Cardiac fibroblast (primary cell): ENCODE measurements at places on chromosomes 1 and 21.

GRCh38 chr1:174789399-174789798 lies 210.3 kb upstream of the CACYBP start:
- peak; percentile 88 for DNase-seq

DNA sequence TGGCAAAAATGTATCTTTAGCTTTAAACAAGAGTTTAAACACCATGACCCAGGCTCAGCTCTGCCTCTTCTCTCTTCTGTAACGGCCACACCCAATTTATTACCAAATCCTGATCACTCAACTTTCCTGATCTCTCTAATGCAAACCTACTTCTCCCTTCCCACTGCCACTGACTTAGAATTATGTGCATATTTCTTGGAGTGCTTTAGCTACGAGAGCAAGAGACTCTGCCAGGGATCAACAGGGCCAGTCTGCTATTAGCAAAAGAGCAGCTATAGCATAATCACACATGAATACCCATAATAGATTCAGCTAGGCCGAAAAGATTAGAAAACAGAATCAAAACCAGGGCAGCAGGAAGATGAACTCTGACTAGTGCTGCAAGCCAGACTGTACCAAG lies 215.5 kb downstream of the MRPL39 start:
- DNase-seq = no peak

- no peak for DNase-seq
Measured at GRCh38 chr1:168467452-168467851, 76.3 kb downstream of the XCL2 start.

DNA sequence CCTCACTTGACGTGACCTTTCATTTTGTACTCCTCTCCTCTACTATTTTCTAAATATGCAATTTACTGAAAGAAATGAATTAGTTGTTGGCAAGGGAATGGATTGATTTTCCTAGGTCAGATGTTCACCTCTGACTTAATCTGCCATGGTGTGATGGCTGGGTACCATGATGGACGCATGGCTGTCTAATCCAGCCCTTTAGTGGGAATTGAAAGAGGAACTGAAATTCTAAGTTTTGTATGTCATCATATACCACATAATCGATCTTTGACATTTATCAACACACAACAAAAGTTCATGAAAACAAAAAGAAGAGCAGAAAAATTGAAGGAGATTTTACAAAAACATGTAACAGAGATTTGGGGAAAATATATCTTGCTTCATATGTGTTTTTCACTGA lies 331.3 kb upstream of the SNX7 start:
- DNase-seq = no peak

GRCh38 chr1:165420655-165421054 lies 24.3 kb downstream of the RXRG start:
- DNase-seq = no peak

GRCh38 chr1:198340139-198340538 lies 183.3 kb downstream of the NEK7 start:
- no peak for DNase-seq

GRCh38 chr1:228735871-228736586 lies 750 bp downstream of the RHOU start:
- peak; percentile 60 for DNase-seq

DNA sequence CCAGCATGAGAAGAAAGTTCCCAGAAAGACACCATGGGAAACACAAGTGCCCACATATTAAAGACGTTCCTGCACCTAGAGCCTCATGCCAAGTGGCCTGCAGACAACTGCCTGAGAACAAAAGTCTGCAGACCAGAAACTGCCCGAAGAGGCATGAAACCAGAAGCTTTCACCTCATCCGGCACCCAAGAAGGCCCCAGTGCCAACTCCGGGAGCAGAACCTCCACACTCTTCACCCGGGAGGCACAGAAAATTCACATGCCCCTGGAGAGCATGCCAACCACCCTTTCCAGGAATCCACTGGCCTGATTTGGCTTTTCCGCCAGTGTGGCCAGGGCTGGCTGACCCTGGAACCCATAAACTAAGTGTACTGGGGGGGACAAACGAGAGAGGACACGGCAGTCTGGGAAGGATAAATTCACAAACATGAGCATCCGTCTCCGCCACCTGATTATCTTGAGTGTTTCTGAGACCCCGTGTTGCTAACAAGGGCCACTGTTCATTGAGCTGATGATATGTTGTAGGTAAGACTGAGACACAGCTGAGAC lies 6.8 kb downstream of the TFF2 start:
- DNase-seq = no peak

GRCh38 chr1:154499446-154499845 lies 2.6 kb upstream of the TDRD10 start:
- DNase-seq = no peak

DNA sequence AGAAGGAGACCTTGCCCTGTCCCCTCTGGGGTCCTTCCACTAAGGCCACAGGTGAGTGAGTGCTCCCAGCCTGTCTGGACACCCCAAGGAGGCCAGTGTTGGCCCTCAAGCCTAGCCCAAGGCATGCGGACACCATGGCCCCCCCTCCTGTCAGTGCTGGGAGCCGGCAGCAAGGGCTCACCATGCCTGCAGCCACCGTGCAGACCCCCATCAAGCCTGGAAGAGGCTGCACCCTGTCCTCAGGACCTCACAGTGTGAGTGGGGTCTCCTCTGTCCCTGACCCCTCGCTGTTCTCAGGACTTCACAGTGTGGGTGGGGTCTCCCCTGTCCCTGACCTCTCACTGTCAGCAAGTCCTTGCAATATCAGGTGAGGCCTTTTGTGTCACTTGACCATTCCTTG lies 33.2 kb upstream of the PRSS38 start:
- DNase-seq = no peak

- no peak for DNase-seq
Measured at GRCh38 chr1:54463259-54464030, 57.3 kb upstream of the SSBP3 start.

DNA sequence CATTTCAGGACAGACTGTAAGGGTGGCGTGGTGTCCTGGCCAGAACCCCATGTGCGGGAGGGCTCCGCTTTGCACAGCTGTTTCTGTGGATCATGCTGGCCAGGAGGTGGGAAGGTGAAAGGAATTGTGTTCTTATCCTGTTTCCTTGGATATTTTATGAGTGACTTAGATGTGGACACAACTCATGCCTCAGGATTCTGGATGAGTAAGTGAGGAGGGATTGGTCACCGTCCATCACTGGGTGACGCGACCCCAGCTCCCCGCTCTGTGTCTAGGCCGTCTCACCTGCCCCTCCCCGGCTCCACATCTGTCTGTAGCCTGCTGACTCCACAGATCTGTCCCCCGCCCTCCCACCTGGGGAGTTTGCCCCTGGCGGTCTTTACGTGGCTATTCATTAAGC lies 48.8 kb downstream of the PIK3CD start:
- DNase-seq = peak; percentile 91

DNA sequence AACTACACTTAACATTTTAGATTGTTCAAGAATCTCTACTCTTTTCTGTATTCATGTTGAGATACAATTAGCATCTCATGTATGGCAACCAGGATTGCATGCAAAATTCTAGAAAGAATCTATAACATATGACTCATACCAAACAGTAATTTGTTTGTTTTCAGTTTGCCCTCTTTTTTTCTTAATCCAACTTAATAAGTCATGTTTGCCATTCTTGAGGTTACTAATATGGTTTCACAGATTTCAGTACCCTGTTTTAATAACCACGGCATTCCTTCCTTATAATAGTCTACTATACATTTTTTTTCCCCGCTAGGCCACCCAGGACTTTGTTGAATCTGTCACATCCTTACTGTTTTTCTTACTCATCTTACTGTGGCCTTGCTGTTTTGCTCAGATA lies 140.8 kb downstream of the FMN2 start:
- peak; percentile 36 for DNase-seq

- DNase-seq = no peak
Measured at GRCh38 chr1:152679459-152679858, 4.4 kb downstream of the LCE2C start.

GRCh38 chr1:44568128-44568900 lies 106.0 kb downstream of the TMEM53 start:
- no peak for DNase-seq

DNA sequence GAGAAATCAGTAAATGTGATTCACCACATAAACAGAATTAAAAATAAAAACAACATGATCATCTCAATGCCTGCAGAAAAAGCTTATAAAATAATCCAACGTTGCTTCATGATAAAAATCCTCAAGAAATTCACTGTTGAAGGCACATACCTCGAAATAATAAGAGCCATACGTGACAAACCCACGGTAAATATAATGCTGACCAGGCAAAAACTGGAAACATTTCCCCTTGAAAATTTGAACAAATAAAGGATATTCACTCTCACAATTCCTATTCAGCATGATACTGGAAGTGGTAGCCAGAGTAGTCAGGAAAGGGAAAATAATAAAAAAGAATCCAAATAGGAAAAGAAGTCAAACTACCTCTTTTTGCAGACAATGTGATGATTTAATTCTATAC lies 148.8 kb downstream of the BRINP3 start:
- no peak for DNase-seq

GRCh38 chr1:42037586-42037985 lies 115.6 kb upstream of the GUCA2B start:
- no peak for DNase-seq

DNA sequence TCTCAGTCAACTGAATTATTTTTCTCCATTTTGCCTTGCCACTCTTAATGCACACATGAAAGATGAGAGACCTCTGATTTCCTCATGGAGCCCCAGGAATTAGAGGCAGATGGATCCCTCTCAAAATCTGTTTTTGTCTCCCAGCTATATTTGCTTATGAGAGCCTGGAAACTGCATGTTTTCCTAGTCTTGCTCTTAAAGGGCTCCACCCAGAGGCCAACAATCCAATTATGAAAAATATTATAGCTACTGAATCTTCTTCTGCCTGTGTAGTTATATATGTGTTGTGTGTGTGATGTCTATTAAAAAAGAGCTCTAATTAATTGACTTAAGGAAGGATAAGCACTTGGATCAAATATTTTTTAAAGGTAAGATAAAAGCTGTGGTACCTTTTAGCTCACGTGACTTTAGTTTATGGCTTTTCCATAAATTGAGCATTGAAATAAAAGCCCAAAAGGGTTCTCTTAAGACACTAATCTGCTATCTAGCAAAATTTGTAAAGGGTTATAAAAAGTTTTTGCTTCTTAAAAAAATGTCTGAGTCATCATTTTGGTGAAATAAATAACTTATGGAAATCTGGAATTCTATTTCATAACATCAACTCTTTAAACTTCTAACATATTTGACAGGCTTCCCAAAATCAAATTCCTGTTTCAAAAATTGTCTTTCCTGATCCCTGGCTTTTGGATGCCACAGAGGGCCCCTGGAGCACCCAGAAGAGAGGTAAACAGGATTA lies 31.2 kb upstream of the TSPEAR start:
- peak; percentile 34 for DNase-seq

DNA sequence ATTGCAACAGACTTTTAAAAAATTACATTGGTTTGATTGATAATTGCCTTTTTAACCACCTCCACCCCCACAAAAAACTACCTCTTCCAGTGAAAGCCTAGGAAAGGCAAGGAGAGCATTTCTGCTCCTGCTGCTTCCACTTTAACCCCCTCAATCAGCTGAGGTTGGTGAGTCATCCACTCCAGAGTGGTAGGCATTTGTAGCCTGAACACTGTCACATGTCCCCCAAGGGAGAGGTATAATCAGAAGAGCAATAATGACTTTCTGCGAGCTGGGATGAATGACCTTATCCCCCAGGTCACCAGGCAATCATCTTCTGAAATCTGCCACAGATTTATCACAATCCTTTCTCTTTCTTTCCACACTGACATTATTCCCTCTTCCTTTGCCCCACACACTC lies 126.6 kb upstream of the CAMK1G start:
- DNase-seq = no peak

DNA sequence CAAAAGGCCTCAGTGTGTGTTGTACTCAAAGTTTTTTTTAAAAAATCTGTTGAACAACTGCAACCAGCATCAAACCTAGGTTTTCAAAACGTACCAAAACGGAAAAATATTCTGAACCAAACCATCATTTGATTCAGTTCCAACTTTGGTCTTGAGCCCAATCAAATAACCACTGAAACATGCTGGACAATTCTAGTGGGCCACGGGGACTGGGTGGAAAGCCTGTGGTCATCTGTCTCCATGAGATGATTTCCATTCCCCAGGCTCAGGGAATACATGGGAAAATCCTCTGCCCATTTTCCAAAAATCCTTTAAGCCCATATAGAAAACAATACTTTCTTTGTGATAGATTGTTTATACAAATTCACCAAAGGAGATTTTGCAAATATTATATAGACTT lies 22.5 kb downstream of the ITPKB start:
- no peak for DNase-seq

DNA sequence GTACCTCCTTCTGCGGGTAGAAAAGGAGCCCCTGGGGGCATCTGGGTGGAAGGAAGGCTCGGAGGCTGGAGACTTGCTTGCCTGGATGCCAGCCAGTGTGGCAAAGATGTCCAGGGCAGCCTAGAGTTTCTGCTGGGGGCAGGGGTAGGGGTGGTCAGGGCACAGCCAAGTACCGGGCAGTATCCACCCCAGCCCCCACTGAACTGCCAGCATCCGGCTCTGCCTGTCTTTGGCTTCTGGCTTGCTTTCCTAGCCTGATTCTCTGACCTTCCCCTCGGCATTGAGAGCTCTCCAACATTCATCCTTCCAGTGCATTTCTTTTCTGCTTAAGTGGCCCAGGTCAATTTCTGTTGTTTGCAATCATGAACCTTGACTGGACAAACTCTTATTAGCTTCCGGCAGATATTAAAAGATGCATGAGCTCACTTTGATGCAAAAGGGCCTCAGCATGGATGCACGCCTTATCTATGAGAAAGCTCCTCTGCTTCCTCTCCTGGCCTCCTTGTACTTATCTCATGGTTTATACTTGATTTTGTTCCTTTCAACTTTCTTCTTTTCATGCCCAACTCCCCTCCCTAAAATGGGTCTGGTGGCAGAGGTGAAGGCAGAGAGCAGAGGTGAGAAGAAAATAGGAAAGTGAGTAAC lies 116.9 kb downstream of the HLCS start:
- DNase-seq = no peak

- no peak for DNase-seq
Measured at GRCh38 chr1:166221316-166221715, 54.5 kb upstream of the FAM78B start.

GRCh38 chr21:35282944-35283343 lies 233.8 kb upstream of the RUNX1 start:
- no peak for DNase-seq

GRCh38 chr1:234583755-234584419 lies 26.1 kb downstream of the IRF2BP2 start:
- DNase-seq = no peak

- no peak for DNase-seq
Measured at GRCh38 chr1:9889411-9889810, 20.7 kb downstream of the CTNNBIP1 start.

DNA sequence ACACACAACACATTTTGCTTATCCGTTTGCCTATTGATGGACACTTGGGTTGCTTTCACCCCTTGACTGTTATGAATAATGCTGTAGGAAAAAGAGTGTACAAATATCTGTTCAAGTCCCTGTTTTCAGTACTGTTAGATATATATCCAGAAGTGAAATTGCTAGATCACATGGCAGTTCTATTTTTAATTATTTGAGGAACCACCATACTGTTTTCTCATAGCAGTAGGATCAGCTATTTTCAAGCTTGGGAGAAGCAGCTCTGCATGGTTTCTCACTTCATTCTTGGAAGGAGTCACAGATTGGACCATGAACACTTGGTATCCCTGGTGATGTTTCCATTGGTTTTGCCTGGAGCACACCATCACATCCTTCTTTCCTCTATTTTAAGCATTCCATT lies 114.4 kb upstream of the ZP4 start:
- DNase-seq = no peak

GRCh38 chr1:94582565-94582964 lies 41.0 kb upstream of the F3 start:
- DNase-seq = no peak
